Nephron progenitor cell (in vitro differentiated cells): ENCODE measurements at places on chromosomes 2 and 18.

- DNase-seq, result no peak
Observed at GRCh38 chr18:78779996-78780718, 199.5 kb upstream of the SALL3 start.

DNA sequence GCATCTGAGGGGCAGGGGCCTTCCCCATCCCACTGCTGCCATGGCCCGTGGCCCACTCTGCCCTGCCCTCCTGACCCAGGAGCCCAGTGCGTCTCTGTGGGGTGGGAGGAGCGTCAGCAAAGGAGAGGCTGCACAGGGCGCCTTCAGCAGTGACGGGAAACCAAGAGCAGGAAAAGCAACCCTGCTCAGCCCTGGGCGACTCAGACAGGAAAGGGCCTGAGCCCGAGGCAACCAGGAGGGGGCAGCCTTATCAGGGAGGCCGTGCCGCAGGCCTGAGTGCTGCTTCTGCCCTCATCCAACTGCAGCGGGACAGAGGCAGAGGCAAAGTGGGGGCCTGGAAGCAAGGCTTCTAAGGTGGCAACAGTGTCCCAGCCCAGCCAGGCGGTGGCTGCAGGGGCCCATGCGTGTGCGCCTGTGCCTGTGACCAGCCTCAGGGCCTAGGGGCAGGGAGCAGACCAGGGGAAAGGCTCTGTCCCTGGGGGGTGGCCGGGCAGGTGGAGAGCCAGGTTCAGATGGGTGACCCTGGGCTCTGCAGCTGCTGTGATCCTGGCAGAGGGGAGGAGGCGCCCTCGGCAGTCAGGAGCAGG lies 23.3 kb upstream of the ALPI start:
- DNase-seq, result no peak

- DNase-seq, result no peak
Observed at GRCh38 chr18:9139400-9140039, 2.9 kb downstream of the ANKRD12 start.

DNA sequence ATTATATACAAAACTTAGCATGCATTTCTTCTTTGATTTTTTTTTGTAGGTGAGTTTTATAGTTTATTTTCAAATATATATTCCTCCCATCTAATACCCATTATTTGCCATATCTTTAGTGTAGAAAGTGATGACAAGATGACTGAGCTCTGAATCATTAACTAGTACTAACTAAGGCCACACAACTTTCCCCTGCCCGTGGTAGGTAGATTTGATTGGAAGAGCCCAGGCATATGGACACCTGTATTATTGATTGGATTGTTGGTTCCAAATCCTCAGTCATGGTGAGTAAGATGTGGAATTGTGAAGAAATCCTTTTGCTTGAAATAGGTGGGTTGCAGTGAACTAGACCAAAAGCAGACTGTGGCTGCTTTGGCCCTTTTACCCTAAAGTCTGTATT lies 54.8 kb downstream of the ABI2 start:
- DNase-seq, result no peak

DNA sequence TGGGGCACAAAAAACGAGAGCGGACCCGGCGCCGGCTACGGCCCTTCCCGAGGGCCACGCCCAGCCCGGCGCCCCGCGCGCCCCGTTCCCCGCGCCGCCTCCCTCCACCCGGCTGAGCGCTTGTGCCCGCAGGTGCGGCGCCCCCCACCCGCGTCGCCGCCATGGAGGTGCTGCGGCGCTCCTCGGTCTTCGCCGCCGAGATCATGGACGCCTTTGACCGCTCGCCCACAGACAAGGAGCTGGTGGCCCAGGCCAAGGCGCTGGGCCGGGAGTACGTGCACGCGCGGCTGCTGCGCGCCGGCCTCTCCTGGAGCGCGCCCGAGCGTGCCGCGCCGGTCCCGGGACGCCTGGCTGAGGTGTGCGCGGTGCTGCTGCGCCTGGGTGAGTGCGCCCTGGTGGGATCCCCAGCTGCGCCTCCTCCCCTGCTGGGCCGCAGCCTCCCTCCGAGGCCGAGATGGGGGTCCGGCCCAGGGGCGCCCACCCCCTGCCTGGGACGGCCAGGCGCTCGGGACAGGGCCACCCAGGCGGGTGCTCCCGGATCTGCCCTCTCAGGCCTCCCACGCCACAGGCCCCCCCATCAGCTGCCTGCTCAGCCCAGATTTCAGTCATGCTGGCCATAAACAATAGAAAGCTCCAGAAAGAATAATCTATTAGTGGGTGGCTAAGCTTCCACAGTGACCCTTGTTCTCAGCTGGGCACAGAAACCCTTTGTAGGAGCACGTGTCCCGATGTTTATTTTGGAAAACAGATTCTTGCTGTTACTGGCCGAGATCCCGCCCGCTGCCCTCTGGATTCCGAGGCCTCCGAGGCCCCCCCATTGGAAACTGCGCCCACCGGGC lies 997 bp downstream of the BOK start:
- DNase-seq, result peak; percentile 57

DNA sequence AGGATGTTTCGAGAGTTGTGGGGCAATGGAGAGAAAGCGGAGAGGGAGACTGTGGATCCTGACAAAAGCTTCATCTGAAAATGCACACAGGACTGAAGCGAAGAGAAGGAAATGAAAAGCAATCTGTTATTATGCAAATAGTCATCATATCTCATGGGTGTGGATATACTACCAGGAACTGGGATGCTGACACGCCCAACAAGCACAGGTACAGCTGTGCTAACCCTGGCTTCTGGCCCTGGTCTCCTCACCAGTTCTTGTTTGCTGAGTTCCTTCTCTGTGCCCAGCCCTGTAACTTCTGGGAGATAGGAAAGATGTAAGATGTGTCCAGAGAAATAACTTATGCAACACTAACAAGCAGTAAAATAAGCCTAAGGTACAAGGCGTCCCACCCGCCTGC lies 358.8 kb downstream of the CMPK2 start:
- DNase-seq, result no peak

- DNase-seq, result no peak
Observed at GRCh38 chr2:222504191-222504590, 79.8 kb downstream of the SGPP2 start.

DNA sequence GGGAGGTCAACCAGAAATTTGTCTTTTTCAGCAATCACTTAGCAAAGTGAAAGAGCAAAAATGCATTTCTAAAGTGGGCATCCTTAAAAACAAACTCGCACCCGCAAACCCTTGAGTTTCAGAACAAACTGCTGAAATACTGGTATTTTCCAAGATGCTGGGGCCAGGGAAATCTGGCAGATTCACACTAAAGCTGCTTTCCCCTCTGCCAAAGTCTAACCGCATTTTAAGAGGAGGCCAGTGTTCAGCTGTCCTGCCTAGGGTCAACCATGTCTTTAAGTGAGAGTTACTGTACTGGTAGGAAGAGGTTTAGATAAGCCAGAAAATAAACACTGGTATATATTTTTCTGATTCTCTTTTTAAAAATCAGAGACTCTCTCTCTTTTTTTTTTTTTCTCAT lies 55.9 kb downstream of the ACVR1 start:
- DNase-seq, result no peak

DNA sequence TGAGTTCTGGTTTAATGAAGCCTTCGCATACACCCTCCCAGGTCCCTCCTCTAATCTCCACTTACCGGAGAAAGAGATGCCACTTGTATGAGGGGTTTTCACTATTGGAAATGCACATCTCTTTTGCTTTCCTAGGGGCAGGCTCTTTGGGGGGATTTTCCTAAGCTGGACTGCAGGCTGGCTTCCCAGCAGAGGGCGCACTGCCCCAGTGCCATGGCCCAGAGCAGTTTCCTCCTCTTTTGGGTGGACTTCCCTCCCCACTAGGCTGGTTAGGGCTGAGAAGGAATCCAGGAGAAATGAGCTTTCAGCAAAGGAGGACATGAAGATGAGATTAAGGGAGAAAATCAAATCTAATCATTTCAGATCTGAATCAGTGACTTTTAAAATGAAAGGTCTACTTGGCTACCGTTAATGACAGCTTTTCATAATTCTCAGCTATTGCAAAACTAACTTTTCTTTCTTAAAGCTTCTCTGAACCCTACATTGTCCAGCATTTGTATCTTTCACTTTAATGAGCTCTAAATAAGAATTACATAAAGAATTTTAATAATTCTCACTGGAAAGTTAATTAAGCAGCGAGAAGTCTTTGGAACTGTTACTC lies 784.1 kb upstream of the FANCL start:
- peak; percentile 72 for DNase-seq

DNA sequence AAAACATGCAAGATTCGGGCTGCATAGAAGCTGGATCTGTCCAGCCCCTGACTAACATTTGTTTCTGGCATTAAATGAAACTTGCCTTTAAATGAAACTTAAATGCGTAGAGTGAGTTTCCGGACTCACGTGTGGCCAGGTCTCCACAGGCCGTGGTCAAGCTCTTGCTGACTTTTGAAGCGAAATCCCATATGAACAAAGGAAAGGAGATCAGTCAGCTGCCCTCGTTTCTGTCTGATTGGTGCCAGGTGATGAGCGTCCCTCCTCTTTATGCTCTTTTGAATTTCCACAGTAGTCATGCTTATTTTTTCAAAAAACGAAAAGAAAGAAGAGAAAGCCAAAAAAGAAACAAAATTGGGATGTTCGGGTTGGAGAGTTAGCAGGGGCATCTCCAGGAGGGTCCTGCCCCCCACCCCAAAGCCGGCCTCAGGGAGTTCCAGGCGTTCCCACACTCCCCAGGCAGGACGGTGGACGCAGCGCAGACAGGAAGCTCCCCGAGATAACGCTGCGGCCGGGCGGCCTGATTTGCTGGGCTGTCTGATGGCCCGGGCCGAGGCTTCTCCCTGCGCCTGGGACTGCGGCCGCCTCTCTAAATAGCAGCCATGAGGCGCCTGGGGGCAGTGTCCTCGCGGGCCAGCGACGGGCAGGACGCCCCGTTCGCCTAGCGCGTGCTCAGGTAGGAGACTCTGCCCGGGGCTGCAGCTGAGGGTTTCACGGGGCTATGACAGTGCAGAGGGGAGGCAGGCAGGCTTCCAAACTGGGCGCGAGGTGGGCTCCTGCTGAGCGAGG lies at the start of gene COLEC11:
TSS of gene COLEC11 (plus strand) at position 620 of the 789 bp plus-strand sequence. CDS start 9,229 bp downstream, outside the sequence.
- DNase-seq, result peak; percentile 28

DNA sequence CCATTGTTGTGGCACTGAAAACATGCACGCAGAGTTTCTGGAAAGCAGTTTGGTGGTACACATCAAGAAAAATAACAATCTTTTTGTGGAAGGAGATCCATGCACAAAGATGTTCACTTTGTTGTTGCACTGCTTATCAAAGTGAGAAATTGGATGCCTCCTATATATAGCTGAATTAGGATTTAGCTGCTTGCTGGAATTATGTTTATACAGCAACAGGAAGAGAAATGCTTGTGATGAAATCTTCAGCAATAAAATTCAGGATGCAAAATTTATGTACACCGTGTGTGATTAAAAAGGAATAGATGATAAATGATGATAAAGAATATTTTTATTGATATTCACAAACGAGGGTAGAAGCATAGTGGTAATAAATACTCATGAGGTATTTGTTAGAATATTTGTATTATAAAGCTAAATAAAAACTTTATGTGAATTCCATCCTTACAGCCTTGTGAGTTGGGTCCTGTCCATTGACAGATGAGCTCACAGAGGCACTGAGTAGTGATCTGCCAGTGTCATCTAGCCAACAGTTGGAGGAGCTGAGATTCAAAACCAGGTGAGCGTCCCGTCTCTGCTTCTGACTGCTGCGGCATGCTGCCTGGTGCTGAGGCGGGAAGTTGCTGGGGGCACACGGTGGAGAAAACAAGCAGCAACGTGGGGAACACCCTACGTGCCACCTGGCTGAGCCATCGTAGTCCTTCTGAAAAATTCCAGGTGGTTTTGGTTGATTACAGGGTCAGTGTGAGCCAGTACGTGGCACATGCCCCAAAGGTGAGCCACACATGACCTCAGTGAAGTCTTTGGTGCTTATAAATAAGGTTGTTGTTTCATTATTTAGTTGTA lies 80.2 kb downstream of the ASAP2 start:
- DNase-seq, result no peak

DNA sequence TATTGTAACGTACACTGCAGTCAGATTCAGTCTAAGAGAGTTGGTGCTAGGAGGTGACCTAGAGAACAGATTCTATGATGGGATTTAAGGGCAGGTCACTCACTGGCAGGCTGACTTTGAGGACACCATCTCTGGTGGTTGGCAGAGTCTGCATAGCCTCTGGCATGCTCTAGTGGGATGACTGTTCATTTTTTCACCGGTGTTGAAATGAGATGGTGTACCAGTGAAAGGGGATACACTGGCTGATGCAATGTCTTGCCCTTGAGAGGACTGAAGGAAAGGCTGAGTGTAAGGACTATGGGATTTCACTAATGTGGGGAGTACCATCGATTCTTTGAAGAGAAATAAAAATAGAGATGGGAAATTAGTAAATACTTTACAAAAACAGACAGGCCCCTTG lies 186.9 kb upstream of the PIEZO2 start:
- no peak for DNase-seq
